ENCODE measurements at places on chromosomes 13 and 19.

GRCh38 chr13:40394304-40394985 is 272.0 kb downstream of the FOXO1 start:
- DNase-seq = no peak

DNA sequence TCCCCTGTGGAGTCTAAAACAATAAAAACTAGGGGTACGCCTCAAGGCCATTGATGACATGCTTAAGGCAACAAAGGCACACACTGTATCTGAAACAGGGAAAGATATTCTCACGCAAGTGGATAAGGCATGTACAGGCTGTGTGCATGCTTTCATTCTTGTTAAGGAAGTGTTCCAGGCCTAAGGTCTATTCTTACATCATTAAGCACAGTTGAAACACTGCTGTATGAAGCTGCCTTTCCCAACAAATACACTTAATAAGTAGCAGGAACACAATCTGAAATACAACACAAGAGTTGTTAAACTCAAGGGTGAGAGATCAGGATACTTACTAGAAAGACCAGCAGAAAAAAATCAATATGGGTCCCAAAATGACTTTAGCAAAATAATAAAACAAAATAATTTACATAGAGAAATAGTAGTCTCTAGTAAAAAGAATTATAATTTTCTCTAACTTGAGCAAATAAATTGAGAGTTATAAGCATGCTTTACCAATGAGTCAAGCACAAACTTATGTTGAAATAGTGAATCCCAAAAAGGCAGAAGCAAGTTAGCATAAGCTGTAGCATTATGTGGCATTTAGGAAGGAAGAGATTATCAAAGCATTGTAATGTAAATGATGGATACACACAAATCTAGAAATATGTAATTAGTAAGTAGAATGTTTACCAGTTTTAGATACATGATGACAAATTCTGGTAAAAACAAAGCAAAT is 796.9 kb downstream of the SLITRK1 start:
- peak; percentile 45 for DNase-seq

DNA sequence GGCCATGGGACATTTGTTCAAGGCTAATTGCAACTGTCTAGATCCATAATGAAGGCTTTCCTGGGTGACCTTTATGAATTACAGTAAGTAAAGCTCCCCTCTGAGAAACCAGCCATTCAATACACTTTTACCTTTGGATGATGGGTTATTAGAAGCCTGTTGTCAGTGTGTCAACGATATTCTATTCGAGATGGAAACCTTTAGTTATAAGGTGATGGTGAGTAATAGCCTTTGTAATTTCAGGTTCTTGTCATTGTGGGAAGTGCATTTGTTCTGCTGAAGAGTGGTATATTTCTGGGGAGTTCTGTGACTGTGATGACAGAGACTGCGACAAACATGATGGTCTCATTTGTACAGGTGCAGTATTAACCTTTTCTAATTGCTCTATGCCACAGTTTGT is 261.7 kb downstream of the ITGBL1 start:
- no peak for DNase-seq

DNA sequence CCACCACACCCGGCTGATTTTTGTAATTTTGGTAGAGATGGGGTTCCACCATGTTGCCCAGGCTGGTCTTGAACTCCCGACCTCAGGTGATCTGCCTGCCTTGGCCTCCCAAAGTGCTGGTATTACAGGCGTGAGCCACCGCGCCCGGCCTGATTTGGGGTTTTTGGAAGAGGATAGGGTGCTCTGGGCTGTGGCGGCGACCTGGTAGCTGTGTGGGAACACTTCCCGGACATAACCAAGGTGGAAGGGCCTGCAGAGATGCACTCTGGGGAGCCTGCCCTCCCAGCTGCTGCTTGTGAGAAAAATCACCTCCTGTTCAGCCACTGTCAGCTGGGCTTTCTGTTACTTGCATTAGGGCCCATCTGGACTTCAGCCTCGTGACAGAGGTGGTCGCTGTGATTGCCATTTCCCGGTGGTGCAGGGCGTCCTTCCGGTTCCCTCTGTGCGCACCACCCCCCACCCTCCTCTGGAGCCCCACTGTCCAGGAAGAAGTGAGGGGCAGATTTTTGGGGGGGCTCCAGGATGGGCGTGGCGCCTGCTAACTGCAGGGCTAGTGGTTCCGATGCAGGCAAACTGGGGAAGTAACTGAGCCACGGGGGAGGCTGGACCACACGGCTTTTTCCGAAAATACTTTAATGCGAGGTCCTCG is 7.5 kb downstream of the IL4I1 start:
- no peak for DNase-seq

DNA sequence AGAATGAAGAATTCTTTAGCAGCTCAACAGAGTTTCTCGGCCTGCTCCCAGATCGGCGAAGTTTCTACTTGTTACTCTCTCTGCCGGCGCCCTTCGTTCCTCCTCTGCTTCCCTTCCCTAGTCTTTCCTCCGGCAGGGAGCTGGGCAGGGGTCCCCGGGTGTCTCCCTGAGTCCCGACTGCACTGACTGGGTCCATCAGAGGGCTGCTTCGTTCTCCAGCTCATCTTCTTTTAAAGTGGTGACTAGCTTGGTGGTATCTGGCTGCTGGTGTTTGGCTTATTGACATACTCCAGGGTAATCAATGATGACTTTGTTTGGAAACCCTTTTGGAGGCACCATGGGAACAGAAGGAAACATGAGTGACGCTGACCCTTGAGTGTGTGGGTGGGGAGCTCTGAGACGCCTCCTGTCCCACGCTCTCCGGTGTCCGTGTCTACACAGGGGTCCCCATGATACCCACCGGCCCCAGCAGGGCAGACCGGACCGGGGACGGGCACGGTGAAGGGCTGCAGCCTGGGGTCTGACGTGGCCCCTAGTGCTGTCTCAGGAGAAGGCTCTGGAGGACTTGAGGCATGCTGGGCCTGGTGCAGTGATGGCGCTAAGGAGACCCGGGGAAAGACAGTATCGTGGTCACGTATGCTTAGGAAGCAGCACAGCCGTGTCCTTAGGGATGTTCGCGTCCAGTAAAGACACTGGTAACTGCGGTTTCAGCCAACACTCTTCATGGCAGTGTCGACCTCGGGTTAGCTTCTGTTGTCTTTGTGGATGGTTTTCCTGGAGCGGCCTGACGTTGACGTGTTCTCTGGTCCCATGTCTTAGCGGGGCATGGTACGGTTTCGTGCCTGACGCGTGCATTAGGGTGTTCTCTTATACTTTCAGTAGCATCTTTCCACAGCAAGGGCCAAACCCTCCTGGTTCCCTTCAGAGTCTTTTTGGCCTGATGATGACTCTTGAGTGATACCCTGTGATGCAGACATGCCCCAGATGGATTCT is 23.8 kb downstream of the NAXD start:
- no peak for DNase-seq

DNA sequence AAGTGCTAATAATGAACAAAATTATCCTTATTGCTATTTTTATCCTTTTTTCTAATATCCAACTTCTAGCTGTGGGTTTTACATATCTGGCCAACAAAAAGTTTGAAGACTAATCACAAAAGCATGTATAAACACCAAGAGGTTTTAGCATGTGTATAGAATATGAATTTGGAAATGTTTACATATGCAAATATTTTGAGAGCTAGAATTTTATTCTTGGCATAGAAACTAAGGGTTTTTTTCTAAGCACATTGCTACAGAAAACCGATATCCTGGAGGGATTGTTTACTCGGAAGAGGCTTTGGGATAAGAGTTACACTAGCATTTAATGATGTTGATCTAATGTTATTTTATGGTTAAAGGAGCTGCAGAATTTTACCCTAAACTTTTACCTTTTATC is 392.1 kb downstream of the EFNB2 start:
- DNase-seq = peak; percentile 63

- peak; percentile 50 for DNase-seq
Observed at GRCh38 chr13:39353988-39354387, 249.0 kb downstream of the LHFPL6 start.

GRCh38 chr13:112883241-112883945 is 85.6 kb upstream of the MCF2L start:
- DNase-seq = no peak

DNA sequence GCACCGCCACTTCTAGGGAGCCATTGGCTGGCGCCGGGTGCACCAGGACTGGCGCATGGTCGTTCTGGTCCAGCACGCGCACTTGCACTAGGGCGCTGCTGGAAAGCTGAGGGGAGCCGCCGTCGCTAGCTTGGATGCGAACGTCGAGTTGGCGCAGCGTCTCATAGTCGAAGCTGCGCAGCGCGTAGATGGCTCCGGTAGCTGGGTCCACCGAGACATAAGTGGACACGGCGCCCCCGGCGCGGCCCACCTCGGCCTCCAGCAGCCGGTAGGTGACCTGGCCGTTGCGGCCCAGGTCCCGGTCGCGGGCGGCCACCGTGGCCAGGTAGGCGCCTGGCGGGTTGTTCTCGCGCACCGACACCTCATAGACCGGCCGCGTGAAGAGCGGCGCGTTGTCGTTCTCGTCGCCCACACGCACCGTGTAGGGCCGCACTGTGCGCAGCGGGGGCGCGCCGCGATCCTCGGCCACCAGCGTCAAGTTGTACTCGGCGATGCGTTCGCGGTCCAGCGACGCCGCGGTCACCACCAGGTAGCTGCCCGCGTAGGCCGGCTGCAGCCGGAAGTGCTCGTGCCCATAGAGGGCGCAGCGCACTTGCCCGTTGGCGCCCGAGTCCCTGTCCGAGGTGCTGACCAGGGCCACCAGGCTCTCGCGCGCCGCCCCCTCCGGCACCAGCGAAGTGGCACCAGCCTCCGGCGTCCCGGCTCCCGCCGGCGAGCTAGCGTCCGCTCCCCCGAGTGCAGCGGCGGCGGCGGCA is 1.7 kb downstream of the PCDH8 start:
- DNase-seq = peak; percentile 28

GRCh38 chr19:18833141-18833476 is 1.4 kb downstream of the UPF1 start:
- DNase-seq = no peak

DNA sequence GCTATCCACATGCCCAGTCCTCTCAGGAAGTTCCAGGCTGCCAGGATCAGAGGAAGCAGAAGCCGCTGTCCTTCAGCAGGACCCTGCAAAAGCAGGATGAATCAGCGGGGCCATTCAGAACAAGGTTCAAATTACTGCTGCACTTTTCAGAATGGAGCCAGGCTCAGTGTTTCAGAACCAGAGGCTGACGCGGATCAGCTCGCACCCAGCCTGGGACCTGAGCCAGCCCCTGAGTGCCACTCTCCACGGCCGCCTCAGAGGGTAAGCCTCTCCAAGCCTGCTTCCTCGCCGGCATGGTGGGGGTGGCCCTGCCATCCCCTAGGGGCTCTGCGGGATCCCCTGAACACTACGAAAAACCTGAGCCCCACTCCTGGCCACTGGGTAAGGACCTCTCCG is 24.7 kb downstream of the RASA3 start:
- peak; percentile 80 for DNase-seq

DNA sequence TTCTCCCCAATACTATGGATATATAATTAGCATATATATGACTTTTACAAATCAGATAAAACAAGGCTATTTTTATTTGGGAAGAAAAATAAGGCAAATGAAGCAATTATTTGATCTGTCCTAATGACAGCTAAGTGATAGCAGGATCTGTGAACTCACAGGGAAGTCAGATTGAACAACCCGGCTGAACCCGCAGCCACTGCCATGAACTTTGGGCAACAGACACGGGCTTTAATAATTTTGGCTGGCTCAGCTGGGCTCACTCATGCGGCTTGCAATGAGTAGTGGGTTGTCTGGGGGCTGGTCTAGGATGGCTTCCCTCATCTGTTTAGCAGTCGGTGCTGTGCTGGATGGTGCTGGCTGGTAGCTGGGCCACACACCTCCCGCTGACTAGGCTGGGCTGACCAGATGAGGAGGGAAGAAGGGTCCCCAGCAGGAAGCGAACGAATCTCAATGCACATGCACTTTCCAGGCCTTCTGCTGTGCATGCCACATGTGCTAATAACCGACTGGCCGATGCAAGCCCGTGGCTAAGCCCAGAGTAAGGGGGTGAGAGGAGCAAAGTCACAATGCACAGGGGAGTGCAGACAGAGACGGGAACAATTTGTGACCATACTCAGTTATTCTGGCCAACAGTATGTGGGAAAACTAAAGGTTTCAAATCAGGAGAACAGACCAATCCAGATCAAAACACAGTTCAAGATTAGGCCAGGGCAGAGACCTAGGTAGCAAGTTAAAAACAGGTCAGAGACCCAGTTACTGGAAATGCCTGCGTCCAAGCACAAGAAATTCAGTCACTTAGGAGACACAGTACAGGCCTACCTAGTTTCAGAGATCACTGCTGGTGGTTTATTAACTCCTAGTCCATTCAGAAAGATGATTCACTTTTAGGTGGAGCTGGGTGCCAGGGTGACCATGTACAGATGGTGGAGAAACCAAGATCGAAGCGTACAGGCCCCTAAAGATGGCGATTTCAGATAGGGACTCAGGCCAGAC is 22.3 kb downstream of the CRYL1 start:
- no peak for DNase-seq

- no peak for DNase-seq
Observed at GRCh38 chr13:110215606-110216005, 91.4 kb downstream of the COL4A1 start.

DNA sequence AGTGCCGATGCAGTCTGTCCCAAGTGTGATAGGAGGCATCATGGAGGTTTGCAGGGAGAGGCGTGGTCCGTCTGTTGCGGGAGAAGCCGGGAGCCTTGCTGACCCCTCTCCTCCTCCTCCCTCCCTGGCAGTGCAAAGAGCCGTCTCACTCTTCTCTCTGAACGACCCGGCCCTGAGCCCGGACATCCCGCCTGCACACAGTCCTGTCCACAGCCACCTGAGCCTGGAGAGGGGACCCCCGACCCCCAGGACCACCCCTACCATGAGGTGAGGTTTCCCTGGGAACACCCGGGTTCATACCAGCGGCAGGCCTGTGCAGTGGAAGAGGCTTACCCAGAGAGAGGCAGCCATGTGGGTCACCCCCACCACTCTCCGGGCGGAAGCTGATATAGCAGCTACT is 22.3 kb downstream of the DPF1 start:
- DNase-seq = no peak

DNA sequence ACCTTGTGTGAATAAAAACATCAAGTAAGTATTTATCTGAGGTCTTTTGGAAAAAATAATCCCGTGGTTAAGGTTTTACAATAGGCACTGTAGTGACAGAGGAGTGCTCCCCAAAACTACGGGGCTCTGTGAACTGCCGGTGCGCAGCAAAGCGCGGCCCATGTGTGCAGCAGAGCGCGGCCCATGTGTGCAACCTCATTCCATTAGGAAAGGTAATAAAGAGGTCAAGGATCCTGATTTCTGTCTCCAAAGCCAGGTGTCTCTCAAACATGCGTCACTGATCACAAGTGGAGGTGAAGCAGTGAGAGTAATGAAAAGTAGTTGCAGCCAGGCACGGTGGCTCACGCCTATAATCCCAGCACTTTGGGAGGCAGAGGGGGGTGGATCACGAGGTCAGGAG is 58.7 kb downstream of the MRPL57 start:
- DNase-seq = no peak
